Fibroblast of pulmonary artery (primary cell): ENCODE measurements at places on chromosomes 1 and 21.

DNA sequence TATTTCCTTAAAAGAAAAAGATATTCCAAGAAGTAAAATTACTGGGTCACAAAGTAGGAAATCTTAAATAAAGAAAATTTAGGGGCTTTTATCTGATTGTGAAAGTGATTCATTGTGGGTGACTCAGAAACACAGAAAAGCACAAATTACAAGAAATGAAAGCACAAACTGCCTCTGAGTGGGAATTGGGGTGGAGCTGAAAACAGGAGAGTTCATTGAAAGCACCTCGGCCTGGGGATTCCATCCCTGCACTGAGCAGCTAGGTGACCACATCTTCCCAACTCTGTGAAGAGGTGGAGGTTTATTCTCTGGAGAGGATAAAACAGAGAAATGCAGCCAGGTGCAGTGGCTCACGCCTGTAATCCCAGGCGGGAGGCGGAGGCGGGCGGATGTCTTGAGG, 7.4 kb downstream of the GJA4 start:
- peak; percentile 32 for DNase-seq

- DNase-seq, result no peak
These were observed 2133.0 kb downstream of the NCAM2 start for GRCh38 chr21:23131177-23131576.

GRCh38 chr21:32184485-32184884, 94.4 kb downstream of the MIS18A start:
- DNase-seq, result no peak

DNA sequence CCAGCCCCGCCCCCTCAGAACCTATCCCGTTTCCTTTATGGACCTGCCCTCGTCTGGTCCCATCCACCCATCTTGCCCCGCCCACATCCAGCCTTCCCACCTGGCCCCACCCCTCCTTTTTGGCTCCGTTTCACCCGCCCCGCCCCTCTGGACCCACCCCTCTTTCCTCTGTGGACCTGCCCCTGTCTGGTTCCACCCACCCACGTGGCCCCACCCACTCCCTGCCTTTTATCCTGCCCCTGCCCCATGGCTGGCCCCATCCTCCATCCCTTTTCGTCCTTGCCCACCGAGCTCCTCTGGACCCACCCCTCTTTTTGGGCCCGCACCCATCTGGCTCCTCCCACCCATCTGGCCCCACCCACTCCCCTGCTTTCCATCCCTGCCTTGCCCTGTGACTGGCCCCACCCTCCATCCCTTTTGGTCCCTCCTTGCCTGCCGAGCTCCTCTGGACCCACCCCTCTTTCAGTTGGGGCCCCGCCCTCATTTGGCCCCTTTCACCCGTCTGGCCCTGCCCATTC, 177.3 kb downstream of the CAMTA1 start:
- DNase-seq, result no peak

DNA sequence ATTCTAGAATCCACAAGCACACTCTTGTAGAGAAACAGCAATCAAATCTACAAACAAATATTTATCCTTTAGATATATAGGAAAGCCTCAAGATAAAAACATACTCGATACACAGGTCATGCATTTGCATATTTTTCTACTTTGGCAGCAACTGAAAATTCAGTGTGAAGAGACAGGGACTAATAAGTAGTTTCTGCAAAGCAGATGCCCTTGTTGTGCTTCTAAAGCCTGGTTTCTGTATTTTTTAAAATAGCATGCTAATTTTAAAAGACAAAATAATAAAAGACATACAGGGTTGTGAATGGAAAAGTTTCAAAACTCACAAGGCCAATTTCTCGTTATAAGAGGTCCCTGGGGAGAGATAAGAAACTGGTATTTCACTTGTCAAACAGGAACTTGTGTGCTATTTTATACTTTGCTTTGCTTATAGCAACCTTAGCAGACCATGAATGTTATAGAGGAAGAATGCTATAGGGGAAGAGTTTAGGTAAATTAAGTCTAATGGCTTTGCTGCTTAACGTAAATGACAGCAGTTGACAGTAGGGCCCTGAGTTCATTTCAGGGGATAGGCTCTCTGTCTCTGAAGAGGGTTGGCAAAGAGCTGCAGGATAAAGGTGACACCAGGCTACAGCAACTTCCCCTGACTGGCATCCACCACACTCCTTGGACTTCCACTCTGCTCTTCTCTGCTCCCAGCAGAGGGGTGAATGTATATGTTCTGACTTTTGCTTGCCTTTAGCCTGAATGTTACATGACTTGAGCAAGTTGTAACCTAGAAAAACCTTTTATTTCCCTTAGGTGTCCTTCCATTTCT, 9.4 kb upstream of the RGS13 start:
- peak; percentile 23 for DNase-seq

DNA sequence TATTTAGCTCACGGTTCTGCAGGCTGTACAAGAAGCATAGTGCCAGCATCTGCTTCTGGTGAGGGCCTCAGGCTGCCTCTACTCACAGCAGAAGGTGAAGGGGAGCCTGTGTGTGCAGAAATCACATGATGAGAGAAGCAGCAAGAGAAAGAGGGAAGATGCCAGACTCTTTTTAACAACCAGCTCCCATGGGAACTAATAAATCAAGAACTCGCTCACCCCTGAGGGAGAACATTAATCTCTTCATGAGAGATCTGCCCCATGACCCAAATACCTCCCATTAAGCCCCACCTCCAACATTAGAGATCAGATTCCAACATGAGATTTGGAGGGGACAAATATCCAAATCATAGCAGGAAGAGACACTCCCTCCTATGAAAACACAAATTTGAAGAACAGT, 74.1 kb downstream of the OLFML2B start:
- DNase-seq, result no peak

GRCh38 chr1:25619101-25619890, 2.7 kb downstream of the MAN1C1 start:
- DNase-seq, result peak; percentile 28

DNA sequence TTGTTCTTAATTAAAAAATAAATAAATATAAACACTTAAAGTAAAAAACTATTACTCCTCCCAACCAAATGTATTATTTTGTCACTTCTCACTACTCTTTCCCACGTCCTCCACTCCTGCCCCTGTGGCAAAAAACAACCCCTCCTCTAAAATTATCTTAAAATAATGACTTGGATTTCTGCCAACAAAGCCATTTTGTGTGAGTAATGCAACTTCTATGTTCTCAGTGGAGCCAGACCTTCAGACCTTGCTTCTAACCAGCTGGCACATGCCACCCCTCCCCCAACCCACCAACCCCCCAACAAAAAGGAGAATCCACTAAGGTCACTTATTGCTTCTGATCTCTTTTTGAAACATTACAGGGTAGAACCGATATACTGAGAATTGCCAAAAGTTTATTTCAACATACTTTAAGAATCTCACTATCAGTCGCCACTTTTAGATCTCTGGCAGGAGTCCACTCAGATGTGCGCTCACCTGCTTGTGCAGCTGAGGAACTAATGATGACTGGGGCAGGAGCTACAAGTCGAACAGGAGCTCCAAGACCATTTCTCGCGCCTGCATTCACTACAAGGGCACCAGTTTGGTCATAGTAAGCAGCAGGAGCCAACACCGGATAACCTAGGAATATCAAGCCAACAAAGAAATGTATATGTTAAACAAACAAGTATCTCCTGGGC, 58.3 kb upstream of the SDC3 start:
- peak; percentile 87 for DNase-seq

DNA sequence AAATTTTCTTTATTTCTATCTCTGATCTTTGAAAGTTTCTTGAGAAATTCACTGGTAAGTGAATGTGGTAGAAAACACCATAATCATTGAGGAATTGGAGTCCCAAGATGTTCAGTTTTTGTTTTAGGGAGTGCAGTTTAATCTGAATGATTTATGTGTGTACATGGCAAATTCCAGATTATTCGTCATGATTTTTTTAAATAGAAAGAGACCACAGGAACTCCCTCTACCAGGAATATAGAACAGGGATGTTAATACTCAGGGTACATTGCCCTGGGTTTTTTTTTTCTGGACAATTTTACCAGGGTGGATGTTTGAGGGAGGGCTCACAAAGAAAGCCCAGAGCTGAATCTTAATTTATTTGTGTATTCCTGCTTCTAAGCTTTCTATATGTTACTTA, 109.0 kb downstream of the VPS13D start:
- no peak for DNase-seq

DNA sequence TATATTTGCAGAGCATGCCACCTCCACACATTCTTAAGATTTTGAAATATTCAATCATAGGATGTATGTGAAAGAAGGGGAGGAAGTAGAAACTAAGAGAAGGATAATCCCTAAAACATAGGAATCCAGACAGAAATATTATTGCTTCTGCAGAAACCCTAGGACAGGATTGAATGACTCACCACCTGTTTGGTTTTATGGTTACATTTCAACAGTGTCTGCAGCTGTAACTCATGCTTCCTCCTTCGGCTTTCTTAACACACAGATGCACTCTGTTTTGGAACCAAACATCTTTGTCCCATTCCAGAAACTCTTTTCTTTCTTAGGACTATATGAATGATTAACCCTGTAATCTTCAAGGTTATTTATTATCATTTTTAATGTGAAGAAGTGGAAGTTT, 20.7 kb downstream of the RGS7 start:
- DNase-seq, result no peak

DNA sequence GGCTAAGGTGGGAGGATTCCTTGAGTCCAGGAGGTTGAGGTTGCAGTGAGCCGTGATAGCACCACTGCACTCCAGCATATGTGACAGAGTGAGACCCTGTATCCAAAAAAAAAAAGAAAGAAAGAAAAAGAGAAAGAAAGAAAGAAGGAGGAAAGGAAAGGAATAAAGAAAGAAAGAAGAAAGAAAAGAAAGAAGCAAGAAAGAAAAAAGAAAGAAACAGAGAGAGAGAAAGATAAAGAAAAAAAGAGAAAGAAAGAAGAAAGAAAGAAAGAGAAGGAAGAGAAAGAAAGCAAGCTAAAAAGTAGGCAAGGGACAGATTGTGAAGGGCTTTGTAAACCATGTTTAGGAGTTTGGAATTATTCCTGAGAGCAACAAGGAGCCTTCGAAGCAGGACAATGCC, 80.1 kb downstream of the MAB21L3 start:
- no peak for DNase-seq

GRCh38 chr1:153292740-153293479, 19.8 kb downstream of the PGLYRP3 start:
- no peak for DNase-seq

DNA sequence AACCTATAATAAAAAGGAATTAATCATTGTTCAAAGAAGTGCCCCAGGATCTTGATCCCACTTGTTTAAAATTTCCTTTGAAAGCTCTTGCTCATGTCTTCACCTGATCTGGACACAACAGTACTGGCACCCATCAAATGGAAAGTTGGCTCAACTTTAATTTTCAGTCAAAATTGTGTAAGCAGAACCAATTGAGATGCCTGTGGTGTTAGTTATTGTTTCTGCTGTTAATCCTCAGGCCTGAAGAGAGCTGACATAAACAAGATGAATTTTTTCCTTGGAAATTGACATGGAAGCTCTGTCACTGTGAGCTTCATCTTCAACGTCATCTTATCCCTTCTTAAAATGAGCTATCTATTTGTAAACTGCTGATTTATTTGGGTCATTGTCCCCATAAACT, 88.3 kb upstream of the TNFSF4 start:
- peak; percentile 6 for DNase-seq

DNA sequence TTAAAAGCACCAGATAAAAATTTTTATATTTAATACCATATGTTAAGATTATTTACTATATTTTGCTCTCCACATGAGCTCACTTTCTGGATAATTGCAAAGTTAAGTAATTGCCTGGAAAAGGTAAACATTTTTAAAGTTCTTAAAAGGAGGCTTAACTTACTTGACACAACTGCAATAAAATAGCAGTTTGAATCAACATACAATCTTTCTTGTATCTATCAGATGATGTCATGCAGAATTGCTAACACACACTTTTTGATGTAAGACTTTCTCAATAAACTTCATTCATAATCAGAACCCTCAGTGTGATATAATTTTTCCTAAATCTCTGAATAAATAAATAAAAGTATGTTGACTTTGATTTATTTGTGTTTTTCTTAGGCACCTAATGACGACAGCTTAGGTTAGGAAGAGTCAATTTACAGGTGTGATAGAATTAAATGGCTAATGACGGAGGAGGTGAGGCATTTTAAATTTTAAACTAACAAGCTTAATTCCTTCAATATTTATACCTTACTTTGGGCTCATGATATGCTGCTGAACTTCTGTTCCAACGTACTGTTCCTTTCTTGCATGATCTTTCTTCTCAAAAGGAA, 99.5 kb downstream of the LYPLAL1 start:
- no peak for DNase-seq

DNA sequence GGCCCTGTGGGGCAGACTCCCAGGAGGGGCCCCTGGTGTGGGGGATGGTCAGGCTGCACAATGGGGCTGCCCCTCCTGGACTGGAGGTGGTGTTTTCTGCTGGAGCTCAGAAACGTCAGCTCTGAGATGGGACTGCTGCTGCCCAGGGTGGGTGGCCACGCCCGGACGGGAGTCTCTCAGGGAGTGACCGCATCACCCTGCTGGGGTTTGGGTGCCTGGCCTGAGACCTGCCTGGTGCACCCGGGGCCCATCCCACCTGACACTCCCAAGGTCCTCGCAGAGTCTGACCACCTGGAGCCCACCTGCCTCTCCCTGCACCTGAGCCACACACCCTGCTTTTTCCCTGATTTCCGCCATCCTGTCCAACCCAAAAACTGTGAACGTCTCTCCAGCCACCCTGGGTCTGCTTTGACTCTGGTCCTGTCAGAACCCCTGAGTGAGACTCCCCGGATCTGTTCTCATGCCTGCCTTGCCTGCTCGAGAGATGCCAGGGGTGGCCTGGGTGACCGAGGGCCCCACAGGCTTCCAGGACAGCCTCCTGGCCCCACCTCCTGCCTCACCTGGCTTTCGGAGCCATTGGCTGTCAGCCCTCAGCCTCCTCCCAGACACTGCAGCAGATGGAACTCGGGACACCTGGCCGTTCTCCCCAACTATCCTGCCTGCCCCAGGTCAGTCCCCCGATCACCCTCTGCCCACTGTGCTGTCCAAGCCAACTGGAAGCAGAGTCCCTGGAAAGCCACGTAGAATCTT, 11.6 kb upstream of the SMYD3 start:
- no peak for DNase-seq

DNA sequence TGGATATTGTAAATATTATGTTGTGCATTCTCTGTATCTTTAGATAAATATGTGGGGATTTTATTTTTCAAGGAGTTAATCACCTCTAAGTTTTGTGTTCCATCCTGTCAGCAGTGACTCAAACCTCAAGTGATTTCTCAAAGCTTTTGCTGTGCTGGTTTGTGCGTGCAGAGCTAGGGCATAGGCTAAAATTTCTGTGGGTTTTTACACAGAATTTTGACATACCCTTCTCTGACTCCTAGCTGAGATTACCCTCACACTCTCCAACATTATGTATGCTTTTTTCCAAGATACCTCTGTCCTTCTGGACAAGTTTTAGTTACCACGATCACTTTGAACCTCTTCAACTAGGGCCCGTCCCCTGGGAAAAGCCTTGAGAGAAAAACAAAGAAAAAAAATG, 384.9 kb downstream of the NCAM2 start:
- peak; percentile 19 for DNase-seq

- DNase-seq, result peak; percentile 81
These were observed 4.4 kb downstream of the ATP1B1 start for GRCh38 chr1:169110689-169111447.
